Cortex of kidney (tissue), 1 donor: ENCODE measurements at places on chromosomes 4 and X.

DNA sequence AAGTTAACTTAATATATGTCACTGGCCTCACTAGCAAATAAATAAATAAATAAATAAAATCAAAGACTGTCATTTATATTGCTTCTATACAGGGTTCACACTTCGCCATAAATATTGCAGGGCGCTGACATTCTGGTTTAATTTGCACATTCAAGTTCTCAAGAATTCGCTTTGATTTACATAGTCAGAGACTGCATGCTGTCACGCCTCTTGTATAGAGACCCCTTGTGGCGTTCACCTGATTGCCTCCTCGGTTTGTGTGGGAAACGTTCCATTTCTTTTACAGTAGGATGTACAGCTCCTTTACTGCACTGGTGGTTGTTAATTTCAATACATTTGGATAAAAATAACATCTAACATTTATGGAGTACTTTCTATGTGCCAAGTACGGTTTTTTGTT lies 71.3 kb upstream of the ADGRG2 start:
- DNase-seq = no peak

DNA sequence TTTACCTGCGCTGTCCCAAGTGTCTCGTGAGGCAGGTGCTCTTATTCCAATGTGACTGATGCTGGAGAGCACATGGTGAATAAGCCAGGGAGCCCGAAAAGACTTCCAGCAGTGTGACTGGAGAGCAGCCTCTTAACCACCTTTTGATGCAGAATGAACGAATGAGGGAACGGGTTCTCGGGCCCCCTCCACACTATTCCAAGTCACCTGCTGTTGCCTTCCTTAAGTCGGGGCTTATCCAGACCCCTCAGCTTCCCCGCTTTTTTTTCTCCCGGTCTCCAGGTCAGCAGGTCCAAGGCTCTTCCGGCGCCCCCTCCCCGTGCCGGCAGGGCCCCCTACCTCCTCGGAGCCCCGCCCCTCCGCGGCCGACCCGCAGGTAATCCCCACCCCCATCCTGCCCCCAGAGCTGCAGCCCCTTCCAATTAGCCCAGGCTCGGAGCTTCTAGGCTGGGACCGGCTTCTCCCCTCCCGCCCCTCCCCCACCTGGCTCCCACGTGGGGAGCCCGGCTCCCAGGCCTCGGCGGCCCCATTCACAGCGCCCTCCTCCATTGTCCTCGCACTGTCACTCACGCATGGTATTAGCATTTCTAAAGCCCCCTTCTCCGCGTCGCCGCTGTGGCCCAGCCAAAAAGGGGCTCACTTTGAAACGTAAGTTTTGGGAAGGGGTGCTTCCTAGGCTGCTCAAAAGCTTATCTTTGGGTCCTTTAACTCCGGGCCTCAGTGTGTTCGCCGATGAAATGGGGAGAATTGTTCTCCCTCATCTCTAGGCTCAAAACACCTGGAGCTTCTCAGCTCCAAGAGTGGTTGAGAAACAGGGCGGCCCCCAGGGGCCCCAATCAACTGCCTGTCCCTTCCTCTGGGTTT lies 56.2 kb upstream of the PJA1 start:
- no peak for DNase-seq

- no peak for DNase-seq
Measured at GRCh38 chrX:97984641-97985040, 1100.9 kb downstream of the RPA4 start.

DNA sequence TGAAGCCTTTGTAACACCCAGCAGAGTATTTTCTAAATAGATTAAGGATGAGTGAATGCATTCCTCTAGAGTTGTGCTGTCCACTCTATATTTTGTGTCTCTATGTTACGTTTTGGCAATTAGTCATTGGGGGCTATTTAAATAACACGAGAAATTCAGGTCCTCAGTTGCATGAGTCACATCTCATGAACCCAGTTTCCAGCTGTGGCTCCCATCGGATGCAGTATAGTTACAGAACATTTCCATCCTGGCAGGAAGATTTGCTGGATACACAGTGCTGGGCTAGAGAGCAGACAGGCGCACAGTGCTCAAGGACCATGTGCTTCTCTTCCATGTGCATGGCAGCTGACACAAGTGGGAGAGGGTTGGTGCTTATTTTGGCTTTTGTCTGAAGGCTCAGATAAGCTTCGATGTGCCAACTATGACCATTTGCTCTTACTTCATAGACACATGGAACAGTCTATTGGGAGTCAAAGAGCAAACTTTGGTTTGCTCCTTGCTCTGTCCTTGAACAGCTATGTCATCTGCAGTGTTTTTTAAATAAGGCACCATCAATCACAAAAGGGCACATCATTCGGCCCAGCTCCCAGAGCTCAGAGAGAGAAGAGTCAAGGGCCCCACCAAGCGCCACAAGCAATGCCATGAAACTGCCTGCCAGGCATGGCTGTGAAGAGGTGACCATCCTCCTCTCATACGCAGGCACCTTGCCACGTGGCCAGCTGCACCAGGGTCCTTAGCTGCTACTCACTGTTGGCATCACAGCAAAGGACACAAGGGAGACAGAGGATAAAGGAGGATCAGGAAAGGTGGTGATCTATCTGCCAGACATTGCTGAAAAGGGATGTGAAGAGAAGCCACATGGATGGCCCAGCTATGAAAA lies 8.1 kb upstream of the STS start:
- no peak for DNase-seq

DNA sequence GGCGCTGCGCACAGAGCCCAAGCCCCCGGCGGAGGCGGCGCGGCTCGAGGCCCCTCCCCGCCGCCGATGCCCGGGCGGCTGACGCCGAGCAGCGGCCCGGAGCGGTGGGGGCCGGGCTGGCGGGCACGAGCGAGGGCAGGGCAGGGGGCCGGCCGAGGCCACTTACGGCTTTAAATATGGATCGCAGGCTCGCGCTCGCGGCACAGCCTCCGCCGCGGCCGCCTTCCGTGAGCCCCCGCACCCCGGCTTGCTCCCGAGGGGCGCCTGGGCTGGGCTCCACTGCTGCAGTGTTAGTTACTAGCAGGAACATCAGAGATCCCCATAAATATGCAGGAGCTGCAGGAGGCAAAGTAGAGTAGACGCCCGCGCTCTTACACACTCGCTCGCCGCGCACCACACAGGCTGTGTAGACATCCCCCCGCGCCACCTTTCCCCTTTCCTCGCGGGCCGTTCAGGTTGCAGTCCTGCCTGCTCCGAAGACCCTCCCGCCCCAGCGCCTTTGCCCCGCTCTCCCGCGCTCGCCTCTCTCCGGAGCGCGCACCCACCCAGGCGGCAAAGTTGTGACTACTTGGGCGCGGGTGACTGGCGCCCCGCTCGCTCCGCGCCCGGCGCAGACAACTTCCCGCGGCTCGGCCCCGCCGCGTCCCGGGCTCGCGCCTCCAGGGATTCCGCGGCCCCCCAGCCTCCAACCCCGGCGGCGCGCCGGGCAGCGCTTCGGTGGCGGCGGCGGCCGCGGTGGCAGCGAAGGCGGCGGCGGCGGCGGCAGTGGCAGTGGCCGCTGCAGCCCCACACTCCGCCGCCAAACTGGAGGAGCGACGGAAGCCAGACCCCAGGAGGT lies 152.0 kb upstream of the SLC4A4 start:
- no peak for DNase-seq

- peak; percentile 9 for DNase-seq
Measured at GRCh38 chr4:48341776-48342605, 662 bp downstream of the SLAIN2 start.

GRCh38 chr4:8319731-8320385 lies 50.3 kb downstream of the HTRA3 start:
- no peak for DNase-seq

GRCh38 chr4:54574500-54574899 lies 83.3 kb upstream of the KIT start:
- no peak for DNase-seq

GRCh38 chr4:15883610-15884243 lies 54.8 kb downstream of the FGFBP1 start:
- no peak for DNase-seq

DNA sequence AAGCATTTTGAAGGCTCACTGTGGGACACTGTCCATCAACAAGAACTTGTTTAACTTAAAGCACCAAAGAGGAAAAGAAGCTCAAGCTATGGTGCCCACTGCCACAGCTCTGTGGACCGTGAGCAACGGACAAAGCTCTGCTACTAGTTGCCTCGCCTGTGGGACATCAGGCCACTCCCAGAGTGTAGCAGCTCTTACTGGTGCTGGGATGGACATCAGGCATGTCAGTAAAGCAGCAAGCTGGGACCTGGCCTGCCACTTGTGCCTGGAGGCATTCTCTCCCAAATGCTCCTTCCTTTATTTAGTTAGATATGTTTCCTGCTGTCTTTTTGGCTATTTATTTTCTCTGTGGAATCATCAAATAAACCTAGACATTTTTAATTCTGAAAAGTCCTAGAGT lies 46.7 kb downstream of the TMEM154 start:
- no peak for DNase-seq

- DNase-seq = no peak
Measured at GRCh38 chr4:66193487-66193886, 523.2 kb upstream of the EPHA5 start.

- no peak for DNase-seq
Measured at GRCh38 chrX:129750971-129751370, 12.2 kb downstream of the XPNPEP2 start.

GRCh38 chr4:16129336-16129735 lies 45.5 kb upstream of the PROM1 start:
- DNase-seq = no peak

- no peak for DNase-seq
Measured at GRCh38 chr4:73662709-73663546, 42.7 kb upstream of the RASSF6 start.

DNA sequence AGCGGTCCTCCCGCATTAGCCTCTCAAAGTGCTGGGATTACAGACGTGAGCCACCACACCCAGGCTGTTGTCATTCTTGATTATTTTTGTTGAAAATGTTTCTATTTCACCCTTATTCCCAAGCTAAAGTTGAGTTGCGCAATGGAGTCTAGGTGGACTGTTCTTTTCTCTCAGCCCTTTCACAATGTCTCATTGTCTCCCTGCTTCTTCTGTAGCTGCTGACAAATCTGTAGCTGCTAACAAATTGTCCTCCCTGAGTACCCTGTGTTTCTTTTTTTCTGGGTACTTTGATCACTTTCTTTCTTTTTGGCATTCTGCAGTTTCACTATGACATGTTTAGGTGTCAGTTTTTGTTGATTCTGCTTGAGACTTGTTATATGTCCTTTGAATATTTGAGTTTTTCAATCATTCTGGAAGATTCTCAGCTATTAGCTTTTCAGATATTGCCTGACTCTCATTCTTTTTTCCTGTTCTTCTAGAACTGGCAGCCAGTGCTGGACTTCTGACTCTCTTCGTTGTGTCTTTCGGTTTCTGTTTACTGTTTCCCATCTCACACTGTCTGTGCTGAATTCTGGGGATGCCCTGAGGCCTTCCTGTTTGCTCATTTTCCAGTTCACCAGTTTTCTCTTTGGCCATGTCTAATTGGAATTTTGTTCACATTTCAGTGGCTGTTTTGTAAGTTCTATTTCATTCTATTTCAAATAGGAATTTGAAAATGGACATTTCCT lies 6.6 kb downstream of the ABCD1 start:
- DNase-seq = no peak

- DNase-seq = no peak
Measured at GRCh38 chr4:4693755-4694295, 152.0 kb upstream of the STX18 start.

- no peak for DNase-seq
Measured at GRCh38 chr4:102139932-102140331, 205.3 kb downstream of the SLC39A8 start.

DNA sequence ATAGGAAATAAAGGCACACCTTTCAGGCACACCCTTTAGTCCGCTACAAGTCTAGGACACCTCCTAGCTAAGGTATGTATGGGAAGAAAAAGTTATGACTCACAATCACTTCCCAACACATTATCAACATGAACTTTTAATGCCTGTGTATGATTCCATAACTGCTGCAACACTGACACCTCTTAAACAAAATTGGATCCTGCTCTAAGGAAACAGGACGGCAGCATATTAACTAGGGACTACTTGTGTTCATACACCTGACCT lies 2.4 kb upstream of the PPP3CA start:
- no peak for DNase-seq

GRCh38 chrX:11386001-11386523 lies 92.8 kb downstream of the AMELX start:
- DNase-seq = no peak

DNA sequence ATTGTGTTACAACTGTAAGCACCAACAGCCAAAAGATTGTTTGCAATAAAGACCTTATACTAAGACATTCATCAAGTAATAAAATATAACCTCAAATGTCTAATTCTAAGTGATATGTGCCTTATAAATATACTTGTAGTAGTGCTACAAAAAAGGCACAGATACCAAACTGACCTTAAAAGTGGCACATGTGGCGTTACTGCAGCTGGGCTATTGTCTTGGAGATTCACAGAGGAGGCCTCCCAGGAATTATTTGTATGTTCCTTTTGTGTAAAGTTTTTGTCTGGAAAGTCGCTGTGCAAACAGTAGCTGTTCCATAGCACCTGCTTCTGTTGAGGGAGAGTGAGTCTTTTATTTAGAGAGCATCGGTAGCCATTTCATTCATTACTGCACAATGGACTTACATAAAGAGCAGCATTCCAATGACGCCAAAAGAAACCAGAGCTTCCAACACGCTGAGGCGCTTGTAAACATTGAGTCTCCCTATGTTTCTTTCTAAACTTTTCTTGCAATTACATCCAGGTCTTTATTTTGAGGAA lies 143.7 kb downstream of the RPA4 start:
- DNase-seq = no peak

- DNase-seq = no peak
Measured at GRCh38 chr4:41643331-41643730, 105.2 kb downstream of the PHOX2B start.

DNA sequence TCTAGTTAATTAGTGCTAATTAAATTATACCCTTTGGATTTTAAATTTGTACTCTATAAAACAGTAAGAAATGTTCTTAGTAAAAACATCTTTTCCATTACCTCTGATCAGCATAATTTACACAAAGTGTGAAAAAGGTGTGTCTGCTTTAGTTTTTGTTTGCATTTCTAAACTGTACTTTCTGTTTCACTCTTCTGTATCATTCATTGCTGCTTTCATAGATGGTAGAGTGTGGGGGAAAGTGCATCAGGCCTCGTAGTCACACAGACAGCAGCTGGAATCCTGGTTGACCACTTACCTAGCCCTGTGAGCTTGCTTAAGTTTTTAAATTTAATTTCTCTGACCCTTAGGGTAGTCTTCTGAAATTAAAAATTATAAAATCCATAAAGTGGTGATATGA lies 275.4 kb upstream of the PITX2 start:
- DNase-seq = no peak

GRCh38 chr4:160318567-160319220 lies 1215.8 kb downstream of the RAPGEF2 start:
- no peak for DNase-seq

DNA sequence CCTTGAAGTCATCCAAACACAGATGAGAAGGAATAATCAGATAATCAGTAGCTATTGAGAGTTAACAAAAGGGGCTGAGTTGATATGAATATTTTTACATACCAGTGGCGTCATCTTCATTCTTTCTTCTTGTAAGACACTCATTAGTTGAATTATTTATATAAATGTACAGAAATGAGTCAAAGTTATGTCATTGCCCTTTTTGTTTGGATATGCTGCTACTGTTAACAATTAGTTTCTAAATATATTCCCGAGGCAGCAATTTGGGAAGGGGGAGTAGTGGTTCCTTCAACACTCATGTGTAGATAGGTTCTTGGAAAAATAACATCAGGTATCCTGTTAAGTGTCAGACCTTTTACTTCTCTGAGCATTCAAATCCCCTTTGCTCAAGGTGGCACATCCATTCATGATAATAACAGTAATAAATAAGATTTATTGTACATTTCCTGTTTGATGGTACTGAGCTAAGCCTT lies 436.6 kb downstream of the SPRY1 start:
- no peak for DNase-seq
